Testis (tissue), 5 donors: ENCODE measurements at places on chromosomes 3 and 15. TPM values are rescaled to one million over a fixed set of nuclear protein-coding genes. Genes with fewer than 3 reads are reported as not detected.

GRCh38 chr3:11717768-11718636 lies 74.3 kb upstream of the VGLL4 start:
- peak overlapping the region; percentile 91 for H3K27ac ChIP-seq
- H3K4me1 ChIP-seq = peaks cover 9% of the 10 kb centered on the region
- no peaks in the 10 kb centered on the region for H3K36me3 ChIP-seq
- DNase-seq = peak; percentile 21
- peak overlapping the region; percentile 81 for H3K4me3 ChIP-seq

- peaks cover 8% of the 10 kb centered on the region for H3K4me1 ChIP-seq
- no peaks in the 10 kb centered on the region for H3K36me3 ChIP-seq
- no peaks in the 10 kb centered on the region for H3K27me3 ChIP-seq
These were observed 7.9 kb downstream of the POPDC2 start for GRCh38 chr3:119652306-119653033.

GRCh38 chr3:55523471-55523870 lies 36.4 kb upstream of the WNT5A start:
- H3K36me3 ChIP-seq = no peaks in the 10 kb centered on the region
- no peak overlapping the region for H3K4me3 ChIP-seq
- H3K27ac ChIP-seq = no peak overlapping the region

GRCh38 chr15:85440451-85440850 lies 60.0 kb downstream of the AKAP13 start:
- DNase-seq = no peak
- H3K27ac ChIP-seq = no peak overlapping the region
- H3K4me3 ChIP-seq = no peak overlapping the region

DNA sequence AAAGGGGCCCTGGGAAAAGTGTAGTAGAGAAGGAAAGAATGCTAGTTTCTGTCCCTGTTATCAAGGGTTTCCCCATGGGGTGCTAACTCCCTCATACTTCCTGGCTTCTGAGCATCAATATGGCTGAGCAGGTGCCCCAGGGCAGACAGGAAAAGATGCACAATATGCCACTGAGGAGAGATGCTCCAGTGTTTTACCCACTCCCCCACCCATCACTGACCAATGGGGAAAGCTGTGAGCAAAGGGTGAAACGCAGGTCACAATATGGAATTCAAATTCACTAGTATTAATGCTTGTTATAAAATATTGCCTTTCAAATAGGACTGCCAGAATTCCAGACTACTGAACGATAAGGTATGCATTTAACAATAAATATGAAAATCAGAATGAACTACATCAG lies 187.5 kb upstream of the CTNNB1 start:
- H3K4me3 ChIP-seq = no peak overlapping the region
- no peak for DNase-seq
- H3K27me3 ChIP-seq = no peaks in the 10 kb centered on the region
- H3K4me1 ChIP-seq = no peaks in the 10 kb centered on the region
- no peak overlapping the region for H3K27ac ChIP-seq

- no peak for DNase-seq
- no peaks in the 10 kb centered on the region for H3K27me3 ChIP-seq
- no peaks in the 10 kb centered on the region for H3K4me1 ChIP-seq
- H3K4me3 ChIP-seq = no peak overlapping the region
- no peak overlapping the region for H3K27ac ChIP-seq
- H3K36me3 ChIP-seq = no peaks in the 10 kb centered on the region
These were observed 13.9 kb downstream of the TMEM45A start for GRCh38 chr3:100506355-100506754.

GRCh38 chr3:9781978-9782603 lies 10.2 kb downstream of the TADA3 start:
- no peak overlapping the region for H3K4me3 ChIP-seq
- peaks cover 29% of the 10 kb centered on the region for H3K4me1 ChIP-seq
- H3K36me3 ChIP-seq = no peaks in the 10 kb centered on the region
- no peak overlapping the region for H3K27ac ChIP-seq
- no peaks in the 10 kb centered on the region for H3K27me3 ChIP-seq

- H3K4me1 ChIP-seq = no peaks in the 10 kb centered on the region
- no peak for DNase-seq
- no peak overlapping the region for H3K27ac ChIP-seq
- H3K36me3 ChIP-seq = no peaks in the 10 kb centered on the region
These were observed 8.2 kb upstream of the SNTN start for GRCh38 chr3:63644212-63644797.

DNA sequence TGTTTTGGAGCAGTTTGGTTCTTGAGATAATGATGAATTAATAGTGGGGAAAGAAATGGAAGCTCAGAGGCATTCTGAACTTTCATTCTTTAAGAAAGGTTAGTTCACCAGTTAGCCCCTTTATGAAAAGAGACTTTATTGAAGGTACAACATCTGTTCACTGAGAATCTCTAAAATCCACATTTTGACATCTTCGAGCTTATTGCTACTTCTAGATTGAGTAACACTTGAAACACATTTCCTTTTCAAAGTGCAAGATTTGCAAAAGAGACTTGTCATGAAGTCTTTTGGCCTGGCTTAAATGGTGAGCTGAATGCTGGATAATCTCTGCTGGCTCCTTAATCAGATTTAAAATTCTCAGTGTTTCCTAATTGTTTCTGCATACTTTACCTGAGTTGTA lies 42.3 kb downstream of the RAB8B start:
- DNase-seq = no peak
- peaks cover 22% of the 10 kb centered on the region for H3K4me1 ChIP-seq
- H3K4me3 ChIP-seq = no peak overlapping the region
- H3K36me3 ChIP-seq = no peaks in the 10 kb centered on the region
- no peak overlapping the region for H3K27ac ChIP-seq

DNA sequence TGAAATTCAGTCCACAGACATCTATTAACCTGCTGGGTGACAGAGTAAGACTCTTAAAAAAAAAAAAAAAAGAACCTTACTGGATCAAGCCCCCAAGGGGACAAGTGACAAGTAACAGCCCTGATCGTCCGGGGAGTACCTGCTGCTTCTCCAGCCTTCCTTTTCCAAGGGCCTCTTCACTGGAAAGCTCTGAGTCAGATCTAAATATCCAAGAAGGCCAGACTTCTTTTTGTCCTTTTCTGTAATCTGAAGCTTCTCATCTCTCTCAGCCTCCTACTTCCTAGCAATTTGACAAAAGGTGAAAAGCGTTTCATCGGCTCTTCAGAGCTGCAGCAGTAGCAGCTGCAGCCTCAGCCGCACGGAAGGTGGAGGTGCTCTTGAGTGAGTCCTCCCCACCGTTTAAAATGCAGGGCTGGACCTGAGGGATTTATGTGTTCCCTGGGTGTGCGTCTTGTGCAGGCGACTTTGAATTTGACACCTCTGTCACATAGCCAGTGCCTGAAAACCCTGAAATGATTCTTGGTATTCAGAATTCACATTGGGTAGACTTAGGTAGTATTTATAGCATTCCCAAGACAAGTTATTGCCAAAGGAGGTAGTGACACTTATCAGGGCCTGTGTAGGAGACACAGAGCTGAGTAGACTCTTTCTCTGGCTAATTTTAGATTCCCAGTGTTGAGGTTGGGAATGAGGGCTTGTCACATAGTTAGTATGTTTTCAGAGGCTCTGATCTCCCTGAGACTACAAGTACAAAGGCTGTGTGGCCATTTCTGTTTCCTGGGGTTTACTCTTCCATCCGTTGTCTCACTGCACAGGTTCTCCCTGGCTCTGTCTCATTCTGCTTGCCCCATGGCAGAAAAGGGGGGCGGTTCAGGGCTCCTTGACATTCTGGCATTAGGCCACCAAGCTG lies 291.2 kb upstream of the C2CD4B start:
- no peaks in the 10 kb centered on the region for H3K36me3 ChIP-seq
- H3K4me1 ChIP-seq = no peaks in the 10 kb centered on the region

Gene FBXL22
- 3.2 TPM for polyA plus RNA-seq

Gene AGBL1
- polyA plus RNA-seq = 0.70 TPM

Gene SSUH2
- 28.9 TPM for polyA plus RNA-seq

Gene SEMA3F
- 7.5 TPM for polyA plus RNA-seq

Gene C3orf85
- polyA plus RNA-seq = 2.2 TPM
